ENCODE measurements at places on chromosomes 3 and 15.

DNA sequence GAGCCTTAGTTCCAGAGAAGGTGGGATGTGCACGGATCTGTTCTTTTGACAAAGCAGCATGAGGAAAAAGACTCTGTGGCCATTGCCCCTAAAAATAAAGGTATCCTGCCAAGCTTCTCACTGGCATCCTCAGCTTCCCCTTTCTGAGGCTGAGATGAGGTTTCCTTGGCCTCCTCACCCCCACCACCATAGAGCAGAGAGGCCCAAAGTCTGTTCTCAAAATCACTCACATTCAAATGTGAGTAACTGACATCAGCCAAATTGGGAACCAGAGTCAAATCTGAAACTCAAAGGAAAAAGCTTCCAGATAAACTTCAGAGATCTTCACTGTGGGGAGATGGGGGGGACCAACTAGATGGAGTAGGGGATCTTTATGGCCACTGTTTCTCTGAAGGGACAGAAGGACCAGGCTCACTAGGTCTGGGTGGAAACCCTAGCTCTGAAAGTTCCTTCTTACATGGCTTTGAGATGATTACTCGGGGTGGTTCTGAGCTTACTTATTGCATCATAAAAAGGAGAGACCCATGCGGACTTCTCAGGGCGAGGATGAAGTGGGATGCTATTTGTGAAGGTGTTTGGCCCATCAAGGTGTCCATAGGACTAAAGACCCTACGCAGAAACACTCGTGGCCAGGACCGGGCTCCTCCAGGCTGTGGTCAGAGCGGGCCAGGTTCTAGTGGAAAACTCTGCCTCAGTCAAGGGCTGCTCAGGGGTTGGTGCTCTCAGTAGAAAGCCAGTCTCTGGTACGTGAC, 61.5 kb upstream of the MEF2A start:
- no peak for DNase-seq

DNA sequence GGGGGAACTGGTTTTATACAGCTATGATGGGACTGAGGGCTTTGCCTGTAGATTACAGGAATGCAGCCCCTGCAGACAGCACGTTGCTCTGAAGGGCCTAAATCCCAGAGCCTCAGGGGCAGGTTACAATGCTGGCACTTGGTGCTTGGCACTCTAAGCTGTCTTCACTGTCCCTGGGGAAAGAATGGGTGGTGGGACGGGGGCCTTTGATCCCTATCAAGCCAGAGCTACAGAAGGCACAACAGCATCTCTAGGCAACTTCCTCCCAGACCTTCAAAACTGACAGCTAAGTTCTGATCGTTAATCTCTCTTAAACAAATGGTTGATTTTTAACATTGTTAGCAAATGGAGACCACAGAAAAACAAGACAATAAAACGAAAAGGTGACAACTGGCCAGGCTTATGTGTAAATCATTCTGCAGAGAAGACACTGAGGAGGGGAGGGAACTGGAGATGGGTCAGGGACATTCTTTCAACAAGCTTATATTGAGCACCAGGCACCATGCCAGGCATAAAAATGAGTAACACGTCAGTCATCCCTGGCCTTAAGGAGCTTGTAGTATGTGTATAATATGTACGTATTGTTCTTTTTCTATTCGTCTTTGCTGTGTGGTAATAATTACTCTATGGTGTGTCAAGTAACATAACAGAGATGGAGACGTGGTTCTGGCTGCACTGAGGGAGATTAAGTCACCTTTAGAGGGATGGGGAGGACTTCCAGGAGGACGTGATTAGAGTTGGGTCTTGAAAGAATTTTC, 49.1 kb downstream of the CA12 start:
- DNase-seq, result peak; percentile 90

DNA sequence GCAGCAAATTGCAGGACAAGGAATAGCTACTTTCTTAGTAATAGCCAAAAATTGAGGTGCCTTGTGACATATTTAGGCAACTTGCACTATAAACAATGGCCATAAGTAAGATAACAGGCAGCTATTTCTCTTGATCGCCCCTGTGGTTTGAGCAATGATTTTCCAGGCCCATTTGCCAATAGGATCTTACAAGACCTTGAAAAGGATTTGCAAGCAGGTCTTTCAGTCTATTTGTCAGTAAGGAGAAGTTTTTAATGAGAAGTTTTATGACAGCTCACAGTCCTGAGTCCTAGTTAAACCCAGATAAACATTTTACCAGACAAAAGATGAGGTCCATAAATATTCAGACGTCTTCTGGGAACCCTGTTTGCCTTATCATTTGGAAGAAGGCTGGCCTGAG, 645.5 kb downstream of the RBMS3 start:
- DNase-seq, result no peak

DNA sequence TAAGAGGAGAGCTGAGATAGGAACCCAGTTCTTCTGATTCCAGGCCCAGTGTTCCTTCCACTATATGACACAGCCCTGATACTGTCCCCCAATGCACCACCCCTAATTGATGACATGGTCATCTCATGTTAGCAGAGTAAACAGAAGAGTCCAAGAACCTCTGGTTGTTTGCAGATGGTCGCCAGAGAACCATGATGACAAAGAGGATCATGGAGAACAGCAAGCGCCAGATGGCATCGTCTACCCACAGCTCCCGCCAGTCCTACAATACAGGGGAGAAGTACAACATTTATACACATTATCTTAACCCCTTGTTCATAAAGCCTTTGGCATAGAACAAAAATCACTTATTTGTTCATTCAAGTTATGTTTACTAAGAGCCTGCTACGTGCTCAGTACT, 18.5 kb upstream of the VPS39 start:
- DNase-seq, result no peak

DNA sequence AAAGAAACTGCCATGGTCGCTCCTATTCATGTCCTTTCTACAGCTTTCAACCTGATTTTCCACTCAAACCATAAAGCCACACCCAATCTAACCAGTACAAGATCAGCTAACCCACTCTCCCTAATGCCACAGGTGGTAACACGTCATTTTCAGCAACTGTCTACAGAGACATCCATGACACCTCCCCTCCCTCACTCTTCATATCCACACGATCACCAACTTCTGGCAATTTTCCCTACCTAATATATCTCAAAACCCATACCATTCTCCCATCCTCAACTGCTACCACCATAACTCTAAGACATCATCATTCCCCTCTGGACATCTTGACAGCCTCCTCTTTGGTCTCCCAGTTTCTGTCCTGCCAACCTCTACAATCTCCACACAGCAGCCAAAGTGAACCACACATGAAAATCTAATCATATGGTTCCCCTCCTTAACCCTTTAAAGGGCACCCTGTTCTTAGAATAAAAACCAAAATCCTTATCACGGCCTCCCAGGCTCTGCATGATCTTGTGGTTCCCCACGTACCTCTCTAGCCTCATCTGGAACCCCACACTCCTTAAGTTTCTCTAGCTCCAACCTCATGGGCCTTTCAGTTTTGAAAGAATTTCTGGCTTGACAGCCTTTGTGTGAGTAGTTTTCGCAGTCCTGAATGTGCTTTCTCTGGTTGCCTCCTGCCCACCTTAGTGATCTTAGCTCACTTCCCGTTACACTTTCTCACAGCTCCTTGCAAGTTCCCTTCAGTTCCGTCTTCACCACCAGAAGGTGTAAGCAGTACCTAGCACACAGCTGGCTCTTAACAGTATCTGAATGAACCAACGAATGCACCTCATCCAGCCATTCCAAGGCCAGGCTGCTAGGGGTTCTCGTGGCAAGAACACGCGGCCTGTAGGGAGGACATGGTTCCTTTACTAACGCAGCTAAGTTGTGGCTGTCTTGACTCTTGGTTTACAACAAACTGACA, 33.4 kb downstream of the SPINK8 start:
- no peak for DNase-seq

DNA sequence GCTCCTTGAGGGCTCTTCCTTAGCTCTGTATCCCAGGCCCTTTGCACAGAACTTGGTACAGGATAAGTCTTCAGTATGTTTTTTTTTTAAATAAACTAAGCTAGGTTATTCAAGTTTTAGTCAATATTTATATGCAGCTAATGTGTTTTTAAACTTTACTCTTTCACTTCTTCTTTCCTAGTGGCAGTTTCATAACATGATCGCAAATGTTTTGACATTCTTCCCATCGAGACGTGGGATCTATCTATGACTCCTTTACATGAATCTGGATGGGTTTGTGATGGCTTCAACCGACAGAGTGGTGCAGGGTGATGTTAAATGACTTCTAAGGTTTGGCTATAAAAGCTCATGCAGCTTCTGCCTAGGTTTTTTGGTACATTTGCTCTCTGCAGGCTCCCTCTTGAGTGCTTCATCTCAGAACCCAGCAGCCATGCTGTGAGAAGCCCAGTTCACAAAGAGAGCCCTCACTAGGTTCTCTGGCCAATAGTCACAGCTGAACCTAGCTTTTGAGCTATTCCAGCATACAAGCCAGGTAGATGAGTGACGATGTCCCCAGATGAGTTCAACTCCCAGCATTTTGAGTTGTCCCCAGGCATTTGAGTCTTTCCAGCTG, 13.5 kb upstream of the MECOM start:
- no peak for DNase-seq

- no peak for DNase-seq
Measured at GRCh38 chr3:116129187-116129946, 315.9 kb downstream of the LSAMP start.

Measured in HS-27A (cell line).